Myometrial cell (primary cell): ENCODE measurements at places on chromosomes 1 and 21. TPM values are rescaled to one million over a fixed set of nuclear protein-coding genes. Genes with fewer than 3 reads are reported as not detected.

The KLF17 gene
- under 0.01 TPM in 1 of 2 replicates, not detected in the other for total RNA-seq

The TRIM17 gene
- total RNA-seq = 0.53 TPM in 1 of 2 replicates, not detected in the other

The OR2T33 gene
- total RNA-seq = not detected in 2 replicates

The OR2T35 gene
- not detected in 2 replicates for total RNA-seq

The IGFN1 gene
- not detected in 2 replicates for total RNA-seq

The EPS8L3 gene
- total RNA-seq = not detected in 2 replicates

The CLCA1 gene
- total RNA-seq = not detected in 2 replicates

The KIRREL1 gene
- total RNA-seq = 59.0 and 65.7 TPM in 2 replicates

The SEMA4A gene
- under 0.01 and 0.35 TPM in 2 replicates for total RNA-seq

The APCS gene
- not detected in 2 replicates for total RNA-seq

The CELA2A gene
- total RNA-seq = not detected in 2 replicates

The CCDC185 gene
- not detected in 2 replicates for total RNA-seq

The BEST4 gene
- total RNA-seq = under 0.01 TPM in 1 of 2 replicates, not detected in the other

The FAM78B gene
- 0.29 and 2.7 TPM in 2 replicates for total RNA-seq

The AVPR1B gene
- total RNA-seq = not detected in 2 replicates

The KMO gene
- total RNA-seq = not detected in 2 replicates

The ANGPTL3 gene
- not detected in 2 replicates for total RNA-seq

The CD101 gene
- not detected in 2 replicates for total RNA-seq

The S100A2 gene
- 0.29 and 2.3 TPM in 2 replicates for total RNA-seq

The OR2W3 gene
- not detected in 2 replicates for total RNA-seq

The RAB42 gene
- total RNA-seq = 3.4 and 13.5 TPM in 2 replicates

The APP gene
- 208 and 210 TPM in 2 replicates for total RNA-seq

The SPRR5 gene
- total RNA-seq = not detected in 2 replicates

The ECM1 gene
- 67.0 and 86.5 TPM in 2 replicates for total RNA-seq

The SLC50A1 gene
- 78.3 and 119 TPM in 2 replicates for total RNA-seq

The NUF2 gene
- total RNA-seq = 25.7 and 27.5 TPM in 2 replicates

The FCAMR gene
- total RNA-seq = not detected in 2 replicates

The HSPA6 gene
- under 0.01 TPM in 1 of 2 replicates, not detected in the other for total RNA-seq

The KCNK2 gene
- total RNA-seq = 7.8 and 11.5 TPM in 2 replicates

The ITGB2 gene
- not detected in 2 replicates for total RNA-seq

The CLCA2 gene
- total RNA-seq = under 0.01 TPM in 1 of 2 replicates, not detected in the other

The SEMA6C gene
- total RNA-seq = 1.4 and 3.4 TPM in 2 replicates

The CSDE1 gene
- total RNA-seq = 412 and 791 TPM in 2 replicates

The ZSWIM5 gene
- 0.29 TPM in 1 of 2 replicates, not detected in the other for total RNA-seq

The BMP8A gene
- total RNA-seq = 1.2 TPM in 1 of 2 replicates, not detected in the other

The AUNIP gene
- 1.6 and 2.3 TPM in 2 replicates for total RNA-seq

The GSTM2 gene
- 19.3 and 22.0 TPM in 2 replicates for total RNA-seq

The RGS7 gene
- under 0.01 and 0.29 TPM in 2 replicates for total RNA-seq

The PIGP gene
- 15.0 and 21.1 TPM in 2 replicates for total RNA-seq

The CFAP74 gene
- not detected in 2 replicates for total RNA-seq

The PYHIN1 gene
- not detected in 2 replicates for total RNA-seq

The SYNC gene
- total RNA-seq = 17.9 and 19.5 TPM in 2 replicates

The IL20 gene
- not detected in 2 replicates for total RNA-seq

The RXRG gene
- total RNA-seq = not detected in 2 replicates

The ELAPOR1 gene
- 0.18 and 0.29 TPM in 2 replicates for total RNA-seq

The CSMD2 gene
- under 0.01 and 0.18 TPM in 2 replicates for total RNA-seq

The TXLNA gene
- 57.9 and 77.3 TPM in 2 replicates for total RNA-seq

The ITPKB gene
- 1.2 and 1.4 TPM in 2 replicates for total RNA-seq

The ROR1 gene
- total RNA-seq = 10.7 and 14.2 TPM in 2 replicates
